ENCODE measurements at places on chromosomes 7 and 10. TPM values are rescaled to one million over a fixed set of nuclear protein-coding genes. Genes with fewer than 3 reads are reported as not detected.

- DNase-seq = no peak
Observed at GRCh38 chr7:141103847-141104429, 30.1 kb downstream of the TMEM178B start.

CDK1 gene
- total RNA-seq = 168 TPM

- no peak for DNase-seq
Observed at GRCh38 chr7:77729574-77730348, 33.5 kb downstream of the RSBN1L start.

CLCN1 gene
- not detected for total RNA-seq

NSUN6 gene
- total RNA-seq = 17.1 TPM

- no peak for DNase-seq
Observed at GRCh38 chr10:100307684-100308083, 21.2 kb upstream of the BLOC1S2 start.
